ENCODE measurements at places on chromosomes 3 and 15. TPM values are rescaled to one million over a fixed set of nuclear protein-coding genes. Genes with fewer than 3 reads are reported as not detected.

DNA sequence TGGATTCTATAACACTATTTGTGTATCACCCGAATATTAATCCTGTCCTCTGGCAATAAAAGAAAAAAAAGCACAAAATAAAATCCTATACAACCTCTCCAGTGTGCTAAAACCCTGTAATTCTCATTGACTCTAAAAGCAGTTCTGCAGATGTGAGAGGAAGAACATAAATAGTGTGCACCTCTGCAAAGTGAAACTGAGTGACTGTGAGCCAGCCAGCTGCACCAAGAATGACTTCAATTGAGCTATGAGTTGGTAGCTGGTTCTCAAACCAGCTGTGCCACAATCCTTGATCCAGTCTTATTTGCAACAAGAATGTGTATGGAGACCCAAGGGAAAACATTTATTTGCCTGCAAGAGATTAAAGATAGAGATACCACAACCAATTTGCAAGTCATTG is 31.2 kb upstream of the COL8A1 start:
- DNase-seq = no peak

GRCh38 chr3:78887029-78887428 is 880.8 kb downstream of the ROBO1 start:
- no peak for DNase-seq

DNA sequence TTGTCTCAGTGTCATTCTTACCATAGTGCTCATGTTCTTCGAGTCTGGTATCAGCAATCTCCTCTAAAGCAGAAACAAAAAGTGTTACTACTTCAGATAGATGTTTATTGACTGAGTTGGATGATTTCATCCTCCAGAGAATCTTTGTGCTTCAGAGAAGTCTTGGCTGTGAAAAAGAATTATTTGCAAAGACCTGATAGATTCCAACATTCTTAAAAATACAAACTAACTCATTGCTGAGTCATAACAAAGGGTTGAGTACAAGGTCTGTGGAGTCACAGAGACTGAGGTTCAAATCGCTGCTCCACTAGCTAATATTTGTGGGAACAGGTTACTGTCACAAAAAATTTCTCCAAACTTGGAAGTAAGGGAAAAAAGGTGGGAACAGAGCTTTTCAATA is 9.0 kb upstream of the STRIT1 start:
- no peak for DNase-seq

The IMPG2 gene
- 2.4 TPM for total RNA-seq

DNA sequence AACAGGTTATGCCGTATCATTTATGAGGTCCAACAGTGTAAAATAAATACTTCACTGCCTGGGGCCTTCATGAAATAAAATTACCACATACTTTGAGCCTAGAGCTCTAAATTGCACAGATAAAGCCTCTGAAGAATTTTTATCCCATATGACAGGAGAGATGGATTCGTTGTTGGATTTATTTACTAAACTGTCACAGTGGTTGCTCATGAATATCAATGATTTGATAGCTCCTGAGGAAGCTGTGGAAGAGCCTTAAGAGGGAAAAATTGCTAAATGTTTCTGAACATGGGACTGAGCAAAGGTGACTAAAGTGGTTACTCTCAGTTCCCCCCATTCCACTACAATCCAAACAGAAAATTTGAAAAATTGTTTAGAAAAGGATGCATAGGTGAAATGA is 558.9 kb upstream of the IL12A start:
- DNase-seq = no peak

The CCR4 gene
- total RNA-seq = not detected

- no peak for DNase-seq
Observed at GRCh38 chr3:66242788-66243464, 22.1 kb downstream of the SLC25A26 start.

DNA sequence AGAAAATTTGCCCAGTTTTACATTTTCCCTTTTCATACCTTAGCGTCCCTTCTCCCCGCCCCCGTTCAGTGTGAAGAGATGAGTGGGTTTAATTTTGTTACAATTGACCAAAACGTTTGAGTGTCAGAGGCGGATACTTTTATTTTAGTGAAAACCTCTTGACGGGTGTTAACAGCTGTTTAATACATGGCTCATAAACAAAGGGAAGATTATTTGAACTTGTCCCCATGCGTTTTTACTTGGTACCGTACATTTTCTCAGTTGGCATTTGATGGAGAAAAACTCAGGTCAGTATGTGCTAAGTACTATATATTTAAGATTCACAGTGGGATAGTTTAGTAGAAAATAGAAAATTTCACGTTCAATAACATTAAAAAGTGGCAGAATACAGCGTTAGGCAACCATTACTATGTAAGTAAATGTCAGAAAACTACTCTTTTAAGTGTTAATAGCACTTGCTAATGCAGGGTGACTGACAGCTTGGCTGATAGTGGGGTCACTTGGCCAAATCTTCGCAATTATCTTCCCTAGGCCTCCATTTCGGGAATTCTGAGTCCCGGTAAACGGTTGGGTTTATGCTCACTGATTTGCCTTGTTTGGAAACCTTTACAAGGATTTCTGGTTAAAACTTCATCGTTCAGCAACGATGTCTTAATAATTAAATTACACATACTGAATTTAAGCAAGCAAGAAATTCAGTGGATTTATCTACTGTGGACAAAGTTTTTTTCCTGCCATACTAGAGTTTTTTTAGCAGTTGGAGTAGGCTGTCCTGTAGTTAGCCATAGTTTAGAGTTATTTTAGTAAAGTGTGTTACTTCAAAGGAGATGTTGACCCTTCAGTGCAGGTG is 4.8 kb downstream of the CHD2 start:
- no peak for DNase-seq

The ZFAND6 gene
- 80.1 TPM for total RNA-seq

DNA sequence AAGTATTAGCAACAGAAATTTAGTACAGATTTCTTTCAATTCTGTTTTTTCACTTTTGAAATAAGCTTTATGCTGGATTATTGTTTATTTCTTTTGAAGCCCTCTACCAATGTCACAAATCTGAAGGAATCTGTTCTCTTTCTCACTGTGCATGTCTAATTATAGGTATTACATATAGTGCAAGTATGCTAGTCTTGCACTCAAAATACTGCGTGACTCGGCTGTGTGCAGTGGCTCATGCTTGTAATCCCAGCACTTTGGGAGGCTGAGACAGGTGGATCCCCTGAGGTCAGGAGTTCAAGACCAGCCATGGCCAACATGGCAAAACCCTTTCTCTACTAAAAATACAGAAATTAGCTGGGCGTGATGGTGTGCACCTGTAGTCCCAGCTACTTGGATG is 95.8 kb upstream of the PLAAT1 start:
- DNase-seq = no peak

- DNase-seq = no peak
Observed at GRCh38 chr3:187242900-187243299, 45.6 kb downstream of the RTP1 start.

- DNase-seq = peak; percentile 28
Observed at GRCh38 chr15:46786590-46787285, 930.6 kb upstream of the SEMA6D start.

The INKA1 gene
- total RNA-seq = 4.2 TPM
